ENCODE measurements at places on chromosomes 1 and 21.
A peak's percentile ranks its signal among the peaks of the same experiment; 100 is the strongest.

DNA sequence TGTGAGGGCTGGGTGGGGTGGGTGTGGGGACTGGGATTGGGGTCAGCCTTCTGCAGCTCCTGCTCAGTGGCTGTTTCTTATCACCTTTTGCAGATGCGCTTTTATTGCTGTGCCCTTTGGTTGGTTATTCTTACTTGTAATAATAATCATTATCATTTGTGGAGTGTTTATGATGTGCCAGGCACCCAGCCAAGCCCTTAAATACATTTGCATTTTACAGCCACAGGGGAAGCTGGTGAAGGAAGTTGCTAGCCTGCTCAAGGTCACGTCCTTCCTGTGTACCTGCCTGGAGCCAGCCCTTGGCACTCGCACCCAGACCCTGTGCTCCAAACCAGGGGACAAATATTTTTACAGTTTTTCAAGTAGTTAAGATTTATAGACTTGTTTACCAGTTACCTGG is 144.0 kb downstream of the PGBD5 start:
- DNase-seq, result no peak

GRCh38 chr1:60017508-60018205 is 55.9 kb downstream of the C1orf87 start:
- DNase-seq, result no peak

DNA sequence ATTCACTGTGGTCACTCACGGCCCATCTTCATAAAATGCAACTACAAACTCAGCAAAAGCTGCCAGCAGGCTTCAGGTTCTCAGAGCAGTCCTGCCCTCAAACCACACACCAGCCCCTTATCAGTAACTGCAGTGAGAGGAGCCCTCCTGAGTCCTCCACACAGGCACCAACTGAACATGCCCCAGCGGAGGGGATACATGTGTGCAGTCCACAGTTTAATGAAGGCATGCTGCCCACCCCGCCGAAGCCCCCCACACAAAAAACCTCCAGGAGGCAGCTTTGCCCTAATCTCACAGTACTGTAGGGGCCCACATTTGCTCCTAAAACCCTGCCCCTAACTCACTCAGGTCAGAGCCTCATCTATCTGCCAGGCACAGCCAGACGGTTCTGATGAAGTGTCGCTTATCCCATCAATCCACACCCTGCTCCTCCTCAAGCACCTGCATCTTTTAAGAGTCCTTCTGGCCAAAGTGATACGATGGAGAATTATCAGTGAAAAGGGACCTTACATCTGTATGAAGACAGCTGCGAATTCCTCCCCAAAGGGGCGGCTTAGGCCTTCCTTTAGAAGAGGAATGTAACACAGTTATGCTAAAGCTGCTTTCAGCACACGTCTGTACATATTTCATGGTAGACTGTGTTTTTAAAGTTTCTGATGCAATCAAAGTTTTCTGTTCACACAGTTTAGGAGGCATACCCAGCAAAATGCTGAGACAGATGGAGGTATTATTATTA is 3.5 kb downstream of the ABCB10 start:
- no peak for DNase-seq

- peak; percentile 48 for DNase-seq
Observed at GRCh38 chr1:181152892-181153633, 64.6 kb downstream of the IER5 start.

DNA sequence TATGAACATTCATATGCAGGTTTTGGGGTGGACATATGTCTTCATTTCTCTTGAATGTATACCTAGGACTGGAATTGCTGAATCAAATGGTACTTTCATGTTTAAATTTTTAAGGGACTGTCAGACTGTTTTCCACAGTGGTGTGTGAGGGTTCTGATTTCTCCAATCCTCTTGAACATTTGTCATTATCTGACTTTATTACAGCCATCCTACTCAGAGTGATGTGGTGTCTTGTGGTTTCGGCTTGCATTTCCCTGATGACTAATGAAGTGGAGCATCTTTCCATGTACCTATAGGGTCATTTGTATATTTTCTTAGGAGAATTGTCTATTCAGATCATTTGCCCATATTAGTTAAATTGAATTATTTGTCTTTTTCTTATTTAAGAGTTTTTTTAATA is 35.4 kb upstream of the ZNF281 start:
- no peak for DNase-seq

DNA sequence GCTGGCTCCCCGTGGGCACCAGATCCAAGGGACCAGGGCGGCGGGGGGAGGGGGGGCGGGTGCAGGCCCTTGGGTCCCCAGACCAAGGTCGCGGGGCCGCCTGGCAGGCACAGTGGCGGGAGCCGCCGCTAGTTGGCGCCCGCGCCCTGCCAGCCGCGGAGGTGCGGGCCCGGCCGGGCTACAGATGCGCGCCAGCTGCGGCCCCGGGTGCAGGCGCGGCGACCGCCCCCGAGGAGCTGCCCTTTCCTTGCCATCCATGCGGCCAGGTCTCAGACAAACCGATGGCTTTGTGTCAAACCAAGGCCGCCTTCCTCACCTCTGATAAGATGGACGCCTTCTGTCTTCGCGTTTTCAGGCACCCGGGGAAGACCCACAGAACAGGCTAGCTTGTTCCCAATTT is 2.2 kb upstream of the RUNX3 start:
- DNase-seq, result peak; percentile 77

DNA sequence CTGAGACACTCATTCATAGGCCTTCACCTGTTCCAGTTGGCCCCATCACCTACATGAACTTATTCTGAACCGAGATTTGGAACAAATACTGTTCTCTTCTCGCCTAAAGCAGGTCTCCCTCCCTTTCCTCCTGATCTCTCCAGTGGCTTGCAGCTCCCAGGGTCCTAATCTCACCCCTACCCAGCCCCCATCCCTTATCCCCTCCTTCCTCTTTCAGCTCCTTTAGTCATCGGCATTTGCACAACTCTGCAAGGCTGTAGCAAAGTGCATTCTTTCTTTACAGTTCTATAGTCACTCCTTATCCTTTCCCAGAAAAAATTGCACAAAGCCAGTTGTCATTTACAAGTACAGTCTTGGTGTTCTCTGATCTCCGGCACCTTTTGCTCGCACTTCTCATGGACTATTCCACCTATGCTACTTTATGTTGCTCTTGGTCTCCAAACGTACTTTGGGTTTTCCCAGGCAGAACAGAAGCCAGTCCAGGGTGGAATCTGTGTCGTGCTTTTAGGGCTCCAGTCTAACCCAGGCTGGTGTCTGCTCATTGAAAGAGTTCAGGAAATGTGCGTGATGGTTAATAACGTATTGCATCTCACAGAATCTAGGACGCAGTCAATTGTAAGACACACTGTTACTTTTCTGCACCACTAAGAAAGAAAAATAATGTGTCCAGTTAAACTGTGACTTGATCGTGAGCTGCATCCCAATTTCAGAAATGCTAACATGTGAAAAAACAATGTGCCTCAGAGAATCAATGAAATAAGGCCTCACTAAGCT is 965 bp downstream of the ABCA4 start:
- no peak for DNase-seq

DNA sequence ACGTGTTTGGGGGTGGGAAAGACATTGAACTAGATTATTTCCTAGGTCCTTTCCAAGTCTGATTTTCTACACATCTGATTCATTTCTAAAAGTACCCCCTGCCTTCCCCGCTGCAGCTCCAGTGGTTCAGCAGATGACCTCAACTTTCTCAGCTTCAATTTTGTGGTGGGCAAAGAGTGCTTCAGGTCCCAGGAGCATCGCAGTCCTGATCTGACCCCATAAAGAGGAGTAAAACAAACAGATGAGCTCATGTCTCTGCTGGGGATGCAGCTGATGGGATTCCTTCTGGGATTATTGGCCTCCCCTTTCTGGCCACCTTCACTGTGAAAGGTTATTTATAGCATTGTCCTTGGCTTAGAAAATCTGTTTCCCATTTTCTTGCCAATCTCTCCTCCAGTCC is 337.0 kb upstream of the PLXNA2 start:
- no peak for DNase-seq

DNA sequence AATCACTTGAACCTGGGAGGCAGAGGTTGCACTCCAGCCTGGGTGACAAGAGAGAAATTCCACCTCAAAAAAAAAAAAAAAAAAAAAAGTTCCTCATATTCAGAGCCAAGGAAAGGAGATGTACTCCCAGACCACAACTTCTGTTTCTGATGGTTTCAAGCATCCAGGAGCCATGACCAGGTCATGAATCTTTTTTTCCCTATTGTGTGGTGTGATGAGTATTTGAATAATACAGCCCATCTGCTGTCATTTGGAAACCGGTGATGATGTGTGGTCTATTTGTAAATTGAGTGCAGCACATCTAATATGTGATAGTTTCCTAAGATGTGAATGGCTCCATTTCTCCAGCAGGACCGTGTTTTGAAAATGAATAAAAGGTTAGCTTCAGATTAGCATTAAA is 18.6 kb downstream of the PIK3CD start:
- no peak for DNase-seq

- DNase-seq, result no peak
Observed at GRCh38 chr1:166113031-166113430, 53.8 kb downstream of the FAM78B start.

- DNase-seq, result no peak
Observed at GRCh38 chr21:44797775-44798174, 3.8 kb downstream of the UBE2G2 start.

DNA sequence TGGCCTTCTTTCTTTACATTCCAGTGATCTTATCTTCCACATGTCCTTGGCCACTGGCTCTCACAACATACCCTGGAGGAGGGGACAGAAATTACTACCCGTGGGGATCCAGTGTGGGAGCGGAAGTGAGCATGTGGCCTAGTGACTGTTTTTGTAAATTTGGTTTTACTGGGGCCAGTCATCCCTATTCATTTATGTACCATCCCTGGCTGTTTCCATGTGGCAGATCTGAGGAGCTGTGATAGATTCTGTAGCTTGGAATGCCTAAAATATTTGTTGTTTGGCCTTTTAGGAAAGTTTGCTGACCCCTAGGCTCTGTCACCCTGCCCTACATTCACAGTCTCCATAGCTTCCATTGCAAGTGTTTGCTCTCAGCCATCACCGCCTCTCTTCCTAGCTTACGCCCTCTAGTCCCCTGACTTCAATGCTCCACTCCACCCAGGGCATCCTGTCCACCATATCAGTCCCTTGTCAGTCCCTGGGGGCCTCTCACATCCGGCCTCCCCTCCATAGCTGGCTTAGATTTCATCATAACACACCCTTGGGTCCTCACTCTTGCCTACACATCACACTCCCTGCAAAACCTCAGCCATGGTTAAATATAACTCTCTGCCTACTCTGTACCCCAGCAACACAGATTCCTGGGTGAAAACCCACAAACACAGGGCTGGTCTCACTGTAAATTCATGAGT is 25.8 kb downstream of the DHCR24 start:
- no peak for DNase-seq

- DNase-seq, result peak; percentile 12
Observed at GRCh38 chr1:227895828-227896685, 51.7 kb downstream of the WNT9A start.

DNA sequence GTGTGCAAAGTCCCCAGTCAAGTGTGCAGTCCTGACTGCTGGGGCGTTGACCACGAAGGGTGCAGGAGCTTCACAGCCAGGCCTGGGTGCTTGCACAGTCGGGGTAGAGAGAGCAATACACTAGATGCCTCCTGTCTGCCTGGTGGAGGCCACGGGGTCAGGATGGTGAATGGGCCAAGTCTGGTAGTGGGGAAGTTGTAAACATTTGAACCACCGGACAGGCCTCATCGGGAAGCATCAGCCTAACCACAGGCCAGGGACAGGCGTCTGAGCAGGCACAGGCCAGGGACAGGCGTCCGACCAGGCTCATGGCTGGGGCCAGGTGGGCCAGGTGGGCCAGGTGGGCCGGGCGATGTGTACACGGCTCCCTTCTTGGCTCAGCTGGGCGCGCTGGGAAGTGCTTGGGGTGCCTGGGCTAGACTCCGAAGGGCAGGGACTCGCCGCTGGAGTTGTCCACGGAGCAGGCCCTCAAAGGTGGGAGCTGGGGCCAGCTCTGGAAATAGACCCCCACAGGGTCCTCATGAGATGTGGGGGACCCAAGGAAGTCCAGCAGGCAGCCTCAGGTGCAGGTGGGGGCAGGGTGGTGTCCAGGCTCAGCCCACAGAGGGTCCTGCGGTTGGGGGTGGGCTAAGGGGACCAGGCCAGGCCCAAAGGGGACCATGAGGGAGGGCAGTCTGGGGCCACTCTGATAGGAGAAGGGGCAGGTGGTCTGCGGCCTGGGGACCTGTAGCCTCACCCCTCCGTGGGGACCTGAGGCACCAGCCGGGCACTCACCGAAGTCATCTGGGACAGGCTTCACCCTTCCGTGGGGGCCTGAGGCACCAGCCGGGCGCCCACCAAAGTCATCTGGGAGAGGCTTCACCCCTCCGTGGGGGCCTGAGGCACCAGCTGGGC is 15.0 kb downstream of the COL6A1 start:
- DNase-seq, result no peak

DNA sequence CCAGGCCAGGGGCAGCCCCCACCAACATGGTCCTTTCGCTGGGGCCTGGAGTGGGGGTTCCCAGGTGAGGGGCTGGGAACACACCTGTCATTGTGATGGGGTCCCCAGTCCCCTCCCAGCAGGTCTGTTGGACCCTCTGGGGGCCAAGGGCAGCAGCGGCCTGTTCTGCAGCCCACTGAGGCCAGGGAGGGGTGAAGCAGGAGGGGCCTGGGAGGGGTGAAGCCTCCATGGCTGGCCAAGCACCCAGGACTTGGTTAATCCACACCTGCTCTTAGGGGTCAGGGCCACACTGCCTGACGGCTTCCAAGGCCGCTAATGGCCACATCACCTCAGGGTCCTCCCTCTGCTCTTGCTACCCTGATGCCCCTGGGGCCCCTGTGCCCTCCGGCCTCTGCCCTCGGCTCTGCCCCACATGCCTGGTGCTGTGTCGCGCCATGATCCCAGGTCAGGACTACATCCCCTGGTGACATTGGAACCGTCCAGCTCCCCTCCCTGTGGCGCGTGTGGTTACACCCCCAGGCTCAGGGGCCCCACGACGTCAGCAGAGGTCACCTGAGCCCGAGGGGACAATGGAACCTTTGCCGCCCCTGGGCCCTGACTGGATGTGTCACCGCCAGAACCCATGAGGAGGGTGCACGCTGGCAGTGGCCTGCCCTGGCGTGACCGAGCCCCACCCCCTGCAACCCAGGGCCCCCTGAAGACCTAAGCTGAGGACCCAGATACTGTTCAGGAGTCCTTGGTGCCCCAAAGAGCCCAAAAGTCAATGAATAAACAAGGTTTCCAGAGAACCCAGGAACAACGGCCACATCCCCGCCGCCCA is 7.0 kb downstream of the TNFRSF18 start:
- DNase-seq, result peak; percentile 22

GRCh38 chr1:248802454-248802853 is 23.3 kb downstream of the SH3BP5L start:
- no peak for DNase-seq

GRCh38 chr1:87683196-87683956 is 354.7 kb downstream of the LMO4 start:
- DNase-seq, result no peak

DNA sequence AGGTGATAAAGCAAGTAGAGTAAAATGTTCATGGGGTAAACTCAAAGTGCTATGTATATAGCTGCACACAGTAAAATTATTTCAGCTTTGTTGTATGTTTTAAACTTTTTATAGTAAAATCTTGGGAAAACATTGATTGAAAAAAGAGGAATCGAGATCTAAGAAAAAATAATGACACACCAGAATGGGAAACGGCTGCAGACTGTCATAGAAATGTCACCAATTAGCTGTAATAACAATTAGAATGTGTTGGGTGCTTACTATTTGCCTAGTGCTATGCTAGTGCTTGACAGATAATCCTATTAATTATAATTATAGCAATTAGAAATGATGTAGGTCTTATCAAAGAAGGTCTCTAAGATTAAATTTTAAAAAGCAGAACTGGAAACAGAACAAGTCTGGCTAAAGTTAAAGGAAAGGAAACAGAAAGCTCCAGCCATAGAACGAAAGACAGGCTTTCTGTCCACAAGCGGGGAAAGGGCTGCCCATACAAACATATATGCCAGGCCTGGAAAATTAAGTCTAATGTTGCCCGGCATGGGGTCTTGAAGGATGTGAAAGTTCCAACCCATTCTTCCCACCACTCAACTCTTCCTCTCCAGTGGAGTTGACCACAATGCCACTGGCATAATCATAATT is 5.0 kb downstream of the PCNX2 start:
- no peak for DNase-seq
